ENCODE measurements at places on chromosomes 13 and 19. TPM values are rescaled to one million over a fixed set of nuclear protein-coding genes. Genes with fewer than 3 reads are reported as not detected.

DNA sequence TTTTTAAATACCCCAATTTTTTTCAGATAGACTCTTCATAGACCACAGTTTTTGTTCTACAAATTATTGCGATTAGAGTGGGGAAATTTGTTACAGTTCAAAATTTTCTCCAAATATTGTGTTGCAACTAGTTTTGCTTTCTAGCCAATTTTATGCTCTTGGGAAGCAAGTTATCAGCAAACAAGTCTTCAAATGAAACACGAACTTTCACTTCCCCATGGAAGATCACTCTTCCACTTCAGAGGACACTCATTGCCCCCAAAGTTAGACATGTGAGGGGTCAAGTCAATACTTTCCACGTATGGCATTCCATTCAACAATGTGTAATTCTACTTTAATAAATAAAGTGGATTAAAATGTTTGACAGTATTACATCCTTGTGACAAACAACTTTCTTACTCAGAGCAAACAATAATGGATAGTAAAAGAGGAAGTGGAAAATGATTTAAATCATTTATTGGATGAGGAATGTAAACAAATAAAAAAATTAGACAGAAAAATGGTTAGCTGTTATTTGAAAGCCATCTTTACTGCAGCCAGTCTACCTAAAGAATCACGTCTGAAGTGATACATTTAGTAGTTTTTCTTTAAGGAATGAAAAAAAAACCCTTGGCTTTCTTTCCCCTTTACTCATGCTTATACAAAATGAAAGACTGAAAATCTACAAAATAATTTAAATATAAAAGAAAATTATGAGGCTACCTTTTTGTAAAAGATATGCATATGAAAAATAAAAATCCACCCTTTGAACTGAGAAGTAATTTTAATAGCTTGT, 41.2 kb upstream of the TNFSF11 start:
- DNase-seq, result no peak

ZNF85 gene
- 24.6 TPM for total RNA-seq

FAAP24 gene
- 8.9 TPM for total RNA-seq

RFPL4A gene
- not detected for total RNA-seq
